B cell (primary cell): ENCODE measurements at places on chromosomes 6 and 20.
A peak's percentile ranks its signal among the peaks of the same experiment; 100 is the strongest.

DNA sequence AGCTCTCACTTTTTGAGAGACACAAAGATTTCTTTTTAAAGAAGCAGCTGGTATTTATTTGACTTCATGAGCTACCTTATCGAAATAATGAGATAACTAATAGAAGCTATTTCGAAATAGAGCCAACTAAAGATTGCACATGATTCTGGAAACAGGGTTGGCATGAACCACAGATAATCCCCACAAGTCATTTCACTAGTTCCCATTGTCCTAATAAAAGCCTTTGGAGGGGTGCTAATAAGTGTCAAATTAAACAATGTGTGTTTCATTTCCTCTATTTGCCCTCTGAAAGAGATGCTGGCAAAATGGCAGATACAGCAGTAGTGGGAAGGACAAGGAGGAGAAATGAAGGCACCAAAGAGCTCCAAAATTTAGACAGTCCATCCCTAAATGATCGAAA lies 78.6 kb upstream of the RIPOR2 start:
- peak; percentile 36 for DNase-seq

DNA sequence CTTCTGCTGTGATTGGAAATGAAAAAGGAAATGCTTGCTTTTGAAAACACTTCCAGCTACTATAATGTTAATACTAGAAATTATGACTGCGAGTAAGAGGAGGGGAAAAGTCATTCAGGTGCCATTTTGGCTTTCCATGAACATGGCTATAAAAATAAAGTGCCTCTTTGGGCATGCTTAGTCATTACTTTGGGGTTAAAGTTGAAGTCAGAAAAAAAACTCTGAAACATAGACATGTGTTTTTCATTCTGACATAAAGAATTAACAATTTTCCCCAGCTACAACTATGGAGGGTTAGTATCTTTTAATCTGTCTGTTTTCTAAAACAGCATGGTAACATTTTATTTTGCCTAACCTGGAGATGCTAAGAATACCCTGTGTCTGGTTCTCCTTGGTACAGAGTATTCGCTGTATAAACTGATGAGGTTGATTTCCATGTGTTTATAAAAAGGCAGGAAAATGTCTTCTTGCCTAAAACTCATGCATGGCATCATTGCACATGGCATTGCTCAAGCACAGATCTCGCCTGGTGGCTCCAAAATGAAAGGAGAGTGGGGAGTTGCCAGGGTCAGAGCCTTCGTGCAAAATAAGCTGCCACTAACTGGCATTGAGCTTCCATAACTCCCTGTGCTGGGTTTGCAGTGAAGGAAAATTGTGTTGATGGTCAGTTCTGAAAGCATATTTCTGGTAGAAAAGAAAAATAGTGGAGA lies 188.9 kb downstream of the KCNQ5 start:
- DNase-seq: no peak

- no peak for DNase-seq
Observed at GRCh38 chr6:1708122-1708521, 98.4 kb downstream of the FOXC1 start.

DNA sequence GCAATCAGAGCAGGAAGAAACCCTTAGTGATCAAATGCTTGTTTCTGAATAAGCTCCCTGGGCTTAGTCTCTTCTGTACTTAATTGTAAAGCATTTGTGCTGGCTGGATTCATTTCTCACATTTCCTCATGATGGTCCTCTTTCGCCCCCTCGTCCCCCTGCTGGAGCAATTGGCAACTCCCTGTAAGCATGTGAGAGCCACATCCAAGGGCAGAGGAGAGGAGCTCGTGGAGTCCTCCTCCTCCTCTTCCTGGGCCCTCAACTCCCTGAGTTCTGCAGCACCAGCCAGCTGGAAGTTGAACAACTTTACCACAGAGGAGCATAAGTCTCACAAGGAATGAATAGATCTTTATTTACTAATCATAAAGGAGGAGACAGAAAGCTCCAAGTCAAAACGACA lies 12.6 kb downstream of the ANKEF1 start:
- DNase-seq: no peak

DNA sequence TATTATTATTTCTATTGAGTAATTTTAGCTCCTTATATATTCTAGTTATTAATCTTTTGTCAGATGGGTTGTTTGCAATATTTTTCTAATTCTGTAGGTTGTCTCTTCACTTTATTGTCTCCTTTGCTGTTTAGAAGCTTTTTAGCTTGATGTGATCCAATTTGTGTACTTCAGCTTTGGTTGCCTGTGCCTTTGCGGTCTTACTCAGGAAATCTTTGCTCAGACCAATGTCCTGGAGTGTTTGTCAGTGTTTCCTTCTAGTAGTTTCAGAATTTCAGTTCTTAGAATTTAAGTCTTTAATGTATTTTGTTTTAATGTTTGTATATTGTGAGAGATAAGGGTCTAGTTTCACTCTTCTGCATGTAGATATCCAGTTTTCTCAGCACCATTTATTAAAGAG lies 916.0 kb upstream of the EYS start:
- DNase-seq: no peak
